ENCODE measurements at places on chromosomes 7 and 10.

- no peak for DNase-seq
Observed at GRCh38 chr10:99369551-99369950, 40.4 kb downstream of the CNNM1 start.

DNA sequence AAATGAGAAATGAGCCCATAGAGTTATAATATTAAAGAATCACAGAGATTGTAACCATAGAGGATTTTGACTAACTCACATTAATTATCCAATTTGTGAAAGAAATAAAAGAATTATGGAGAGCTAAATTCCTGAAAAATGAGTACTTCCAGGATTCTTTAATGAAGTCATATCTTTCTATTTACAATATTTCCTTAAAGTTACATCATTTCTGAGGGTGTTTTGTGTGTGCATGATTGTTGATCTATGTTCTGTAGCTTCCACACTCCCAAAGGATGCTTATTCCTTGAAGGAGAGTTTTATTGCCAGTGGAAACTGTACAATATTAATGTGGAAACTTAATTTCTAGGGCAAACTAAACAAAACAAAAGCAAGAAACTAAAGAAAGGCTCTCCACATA, 299.6 kb downstream of the MDFIC start:
- no peak for DNase-seq

- no peak for DNase-seq
Observed at GRCh38 chr10:127790066-127790624, 53.2 kb downstream of the FOXI2 start.

DNA sequence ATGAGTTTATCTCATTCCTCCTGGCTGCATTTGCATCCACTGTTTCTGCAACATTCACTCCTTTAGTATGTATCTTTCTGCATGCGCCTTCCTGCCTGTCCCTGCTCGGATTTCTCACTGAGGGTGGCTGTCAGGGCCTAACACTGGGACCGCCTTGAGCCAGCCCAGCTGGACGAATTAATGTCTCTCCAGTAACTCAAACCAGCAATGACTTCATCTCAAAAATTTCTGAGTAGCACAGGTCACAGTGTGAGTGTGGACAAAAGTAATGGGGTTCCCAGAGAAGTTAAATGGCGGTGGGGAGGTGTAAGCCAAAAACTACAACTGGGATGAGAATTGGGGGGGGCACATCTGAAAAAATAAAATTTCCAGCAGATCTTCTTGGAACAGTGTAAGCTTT, 444.0 kb upstream of the MGMT start:
- DNase-seq: no peak

DNA sequence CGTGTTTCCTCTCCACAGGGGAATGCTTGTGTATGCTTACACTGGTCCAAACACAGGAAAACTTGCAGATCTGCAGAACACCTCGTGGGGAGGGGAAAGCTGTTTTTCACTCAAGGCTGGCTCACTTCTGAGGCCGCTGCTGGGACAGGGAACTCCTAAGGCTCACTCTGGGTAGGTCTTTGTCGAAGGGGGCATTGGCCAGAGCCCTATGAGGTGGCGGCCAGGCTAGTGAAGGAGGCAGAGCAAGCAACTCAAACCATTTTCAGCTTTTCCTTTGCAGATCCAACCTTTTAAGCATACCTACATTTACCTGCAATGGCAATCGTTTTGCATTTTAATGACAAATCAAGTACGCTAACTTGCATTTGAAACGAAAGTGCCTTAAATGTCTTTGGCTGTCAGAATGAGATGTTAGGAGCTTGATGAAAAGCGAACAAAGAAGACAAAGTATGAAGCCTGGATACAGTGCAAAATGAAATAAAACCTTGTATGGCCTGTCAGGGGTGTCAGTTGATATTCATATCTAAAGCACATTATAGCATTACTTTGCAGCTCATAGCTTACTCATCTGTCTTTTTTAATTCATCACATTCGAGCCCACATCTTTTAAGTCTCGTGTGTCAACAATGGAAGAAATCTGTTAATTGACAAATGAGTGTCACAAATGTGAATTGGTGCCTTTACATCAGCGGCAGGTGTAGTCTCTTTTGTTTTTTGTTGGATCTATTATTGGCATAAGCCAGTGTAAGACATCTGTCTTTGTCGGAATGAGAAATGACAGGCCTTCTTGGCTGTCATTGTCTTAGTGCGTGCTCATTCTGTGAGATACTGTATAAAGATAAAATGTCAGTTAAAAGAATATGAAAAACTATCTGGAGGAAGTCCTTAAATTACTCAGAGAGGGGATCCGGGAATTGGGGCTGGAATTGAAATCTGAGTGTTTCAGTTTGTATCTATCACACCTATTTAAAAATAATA, 30.5 kb downstream of the LRMDA start:
- no peak for DNase-seq

DNA sequence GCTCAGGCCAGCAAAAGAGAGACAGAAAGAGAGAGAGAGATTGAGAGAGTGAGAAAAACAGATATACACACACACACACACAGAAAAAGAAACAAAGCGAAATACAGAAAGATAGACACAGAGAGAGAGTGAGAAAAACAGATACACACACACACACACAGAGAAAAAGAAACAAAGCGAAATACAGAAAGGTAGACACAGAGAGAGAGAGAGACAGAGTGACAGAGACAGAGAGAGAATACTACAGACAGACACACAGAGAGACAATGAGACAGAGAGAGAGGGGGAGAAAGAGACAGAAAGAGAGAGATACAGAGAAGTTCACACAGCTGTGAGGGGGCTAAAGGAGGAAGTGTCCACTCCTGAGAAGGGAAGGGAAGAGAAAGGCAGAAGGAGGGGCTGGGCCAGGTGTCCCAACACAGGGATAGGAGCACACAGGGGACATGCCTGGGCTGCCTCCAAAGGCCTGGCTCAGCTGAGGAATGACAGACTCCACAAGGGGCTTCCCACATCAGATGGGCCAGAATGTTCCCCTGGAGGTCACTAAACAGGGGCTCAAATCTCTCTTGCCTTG, 4.3 kb downstream of the GCK start:
- DNase-seq: no peak

DNA sequence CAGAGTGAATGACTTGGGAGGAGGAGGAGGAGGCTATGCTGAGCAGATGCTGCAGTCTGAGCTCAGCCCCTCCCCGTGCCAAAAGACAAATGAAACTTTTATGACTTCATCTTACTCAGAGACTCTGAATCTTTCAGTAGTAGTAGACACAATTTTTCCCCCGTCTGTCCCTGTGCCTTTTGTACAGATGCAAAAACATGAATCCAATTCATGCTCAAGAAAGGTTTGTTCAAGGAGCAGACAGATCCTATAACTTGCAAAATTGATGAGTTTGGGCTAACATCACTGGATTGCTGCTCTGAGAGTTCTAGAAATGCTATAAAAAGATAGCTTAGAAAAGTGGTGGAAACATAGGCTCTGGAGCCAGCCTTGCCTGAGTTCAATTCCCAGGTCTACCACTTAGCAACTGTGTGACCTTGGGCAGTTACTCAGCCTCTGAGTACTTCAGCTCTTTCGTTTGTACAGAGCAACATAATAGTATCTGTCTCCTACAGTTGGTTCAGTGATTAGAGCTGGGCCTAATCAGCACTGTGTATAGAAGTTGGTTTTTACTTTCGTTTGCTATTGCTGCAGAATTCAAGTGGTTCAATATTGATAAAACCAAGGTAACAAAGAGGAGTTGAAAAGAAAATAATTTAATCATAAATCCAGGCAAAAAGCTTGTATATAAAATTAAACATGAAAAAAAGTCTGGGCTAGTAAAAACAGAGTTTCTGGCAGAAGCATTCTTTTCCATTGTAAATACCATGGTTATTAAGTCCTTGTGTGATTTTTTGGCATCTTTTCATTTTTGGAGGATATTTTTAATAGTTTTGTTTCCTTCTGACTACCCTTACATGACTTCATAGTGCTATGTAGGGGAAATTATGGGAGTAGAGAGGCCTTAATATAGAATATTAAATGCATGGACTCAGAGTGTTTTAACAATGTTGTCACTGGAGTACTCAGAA, 174.2 kb upstream of the ZNF32 start:
- DNase-seq: no peak

- no peak for DNase-seq
Observed at GRCh38 chr7:120180221-120180620, 92.8 kb upstream of the KCND2 start.

GRCh38 chr7:98116656-98117461, 10.2 kb downstream of the LMTK2 start:
- no peak for DNase-seq

DNA sequence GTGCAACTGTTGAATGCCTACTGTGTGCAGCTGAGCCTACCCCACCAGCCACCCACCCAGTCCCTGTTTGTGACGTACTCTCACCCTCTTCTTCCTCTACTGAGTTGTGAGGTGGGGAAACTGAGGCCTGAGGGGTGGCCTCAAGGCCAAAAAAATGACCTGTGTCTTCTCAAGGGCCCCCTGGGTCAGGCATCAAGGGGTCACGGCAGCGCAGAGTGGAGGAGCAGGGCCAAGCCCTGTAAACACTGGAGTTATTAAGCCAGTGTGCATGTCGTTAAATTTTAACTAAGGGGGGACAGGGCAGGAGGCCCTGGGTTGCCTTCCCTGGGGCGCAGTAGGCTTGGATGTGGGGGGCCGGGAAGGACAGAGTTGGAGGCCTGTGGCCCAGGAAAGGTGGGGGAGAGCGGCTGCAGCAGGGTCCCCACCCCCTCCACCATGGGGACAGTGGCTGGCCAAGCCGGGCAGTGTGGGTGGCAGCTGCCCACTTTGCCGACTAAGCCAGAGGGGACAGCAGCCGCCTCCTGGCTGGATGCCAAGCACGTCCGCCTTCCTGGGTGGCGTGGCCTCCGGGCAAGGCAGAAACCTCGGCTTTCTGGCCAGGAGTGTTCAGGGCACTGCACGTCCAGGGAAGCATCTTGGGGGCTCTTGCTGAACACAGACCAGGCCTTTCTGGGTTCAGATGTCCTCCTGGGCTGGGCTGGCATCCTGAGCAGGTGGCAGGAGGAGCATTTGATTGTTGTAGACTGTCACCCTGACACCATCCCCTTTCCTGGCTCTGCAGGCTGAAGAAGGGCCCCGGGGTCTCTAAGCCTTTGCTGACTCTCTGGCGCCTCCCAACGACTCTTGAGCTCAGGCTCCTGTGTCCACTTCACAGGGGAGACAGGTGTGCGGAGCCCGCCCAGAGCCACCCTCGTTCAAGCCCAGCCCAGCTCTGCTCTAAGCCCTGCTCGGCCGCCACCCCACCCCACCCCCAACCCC, 1.9 kb downstream of the SLC29A4 start:
- peak; percentile 34 for DNase-seq

- DNase-seq: no peak
Observed at GRCh38 chr7:111734954-111735660, 172.8 kb upstream of the IMMP2L start.

- no peak for DNase-seq
Observed at GRCh38 chr7:32616625-32617024, 121.3 kb downstream of the AVL9 start.

GRCh38 chr10:93026072-93026471, 34.5 kb upstream of the CYP26C1 start:
- no peak for DNase-seq

DNA sequence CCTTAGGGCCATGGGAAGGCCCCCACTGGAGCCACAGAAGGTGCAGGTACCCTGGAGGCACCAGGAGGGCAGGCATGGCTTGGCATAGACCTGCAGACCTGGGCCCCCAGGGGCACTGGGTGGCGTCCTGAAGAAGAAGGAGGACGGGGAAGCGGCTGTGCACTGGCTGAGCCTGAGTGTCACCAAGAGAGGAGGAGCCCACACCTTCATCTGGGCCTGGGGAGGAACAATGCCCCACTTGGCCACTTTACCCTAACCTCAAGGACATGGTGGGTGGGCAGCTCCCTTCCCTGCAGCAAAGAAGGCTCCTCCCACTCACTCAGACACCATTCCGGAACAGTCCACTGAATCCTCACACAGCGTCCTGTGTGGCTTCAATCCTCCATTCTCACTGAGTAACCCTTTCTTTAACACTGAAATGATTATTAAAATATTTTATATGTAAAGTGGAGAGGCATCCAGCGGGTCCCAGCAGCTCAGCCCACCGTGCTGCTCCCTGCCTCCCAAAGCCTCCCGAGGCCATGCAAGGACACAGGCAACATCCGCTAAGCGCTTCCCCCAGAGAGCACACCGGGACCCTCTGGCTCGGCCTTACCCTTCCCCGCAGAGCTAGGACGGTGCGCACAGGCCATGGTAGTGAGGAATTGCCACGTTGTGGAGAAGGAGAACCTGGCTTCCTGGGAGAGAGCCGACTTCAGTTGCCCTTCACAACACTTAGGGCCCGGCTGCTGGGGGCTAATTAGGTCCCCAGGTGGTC, 516.7 kb upstream of the MGMT start:
- DNase-seq: no peak
